ENCODE measurements at places on chromosomes 7 and 10. TPM values are rescaled to one million over a fixed set of nuclear protein-coding genes. Genes with fewer than 3 reads are reported as not detected.

Gene IL6
- total RNA-seq, result 2.0 TPM

Gene PIP
- not detected for total RNA-seq

Gene LIPM
- total RNA-seq, result not detected

Gene RADIL
- total RNA-seq, result 2.2 TPM

Gene STOX1
- total RNA-seq, result 0.68 TPM

Gene BLNK
- not detected for total RNA-seq

Gene HILPDA
- total RNA-seq, result 14.8 TPM

Gene PTPRE
- total RNA-seq, result 16.7 TPM

Gene TAS2R16
- not detected for total RNA-seq

Gene NUPR2
- not detected for total RNA-seq

Gene HOXA9
- 62.2 TPM for total RNA-seq

Gene TBX20
- total RNA-seq, result not detected
